ENCODE measurements at places on chromosomes 2 and 18.

DNA sequence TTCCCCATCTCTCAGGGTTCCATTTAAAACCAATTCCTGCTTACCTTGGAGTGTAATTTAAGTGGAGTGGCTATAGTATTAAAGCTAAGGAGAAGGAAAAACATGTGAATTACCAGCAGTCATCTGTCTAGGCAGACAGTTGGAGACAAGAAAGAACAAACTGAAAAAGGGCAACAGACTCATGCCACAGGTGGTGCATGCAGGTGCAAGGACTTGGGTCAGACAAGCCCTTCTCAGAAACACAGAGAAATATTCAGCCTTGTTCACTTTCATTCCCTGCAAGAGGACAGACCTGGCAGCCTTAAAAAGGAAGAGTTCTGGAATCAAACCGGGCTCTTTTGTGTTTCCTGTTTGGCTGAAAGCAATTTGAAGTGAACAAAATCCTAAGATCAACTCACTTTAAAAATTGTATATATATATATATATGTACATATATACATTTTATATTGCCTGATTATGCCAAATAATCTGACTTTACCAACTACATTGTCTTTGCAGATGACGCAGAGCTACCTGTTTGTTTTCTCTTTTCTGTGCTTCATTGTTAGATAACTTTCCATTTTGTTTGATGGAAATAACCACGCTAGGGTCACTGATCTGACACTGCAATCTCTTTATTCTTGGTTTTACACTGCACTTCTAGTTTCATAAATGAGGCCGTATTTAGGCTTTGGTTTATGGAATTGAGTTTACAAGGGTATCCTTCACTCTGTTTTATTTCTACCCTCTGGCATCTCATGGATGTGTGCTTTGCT lies 35.1 kb upstream of the VPS54 start:
- DNase-seq = no peak

DNA sequence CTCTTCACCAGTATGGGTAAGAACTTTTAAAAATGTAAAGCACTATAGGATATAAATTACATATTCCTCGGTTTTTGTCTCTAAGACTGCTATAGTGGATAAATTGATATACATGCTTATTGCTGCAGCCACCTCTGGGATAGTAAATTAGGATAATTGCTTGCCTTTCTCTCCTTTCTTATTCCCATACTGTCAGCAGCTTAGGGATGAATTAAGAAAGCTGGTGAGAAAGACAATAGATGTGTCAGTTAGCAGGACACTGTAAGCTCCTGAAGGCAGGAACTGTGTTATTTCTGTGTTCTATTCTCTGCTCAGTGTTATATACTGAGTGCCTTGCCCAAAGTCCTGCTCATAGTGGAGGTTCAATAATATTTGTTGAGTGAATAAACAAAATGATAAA lies 828.6 kb upstream of the ACVR2A start:
- DNase-seq = no peak

GRCh38 chr18:13221869-13222855 lies 3.6 kb downstream of the LDLRAD4 start:
- no peak for DNase-seq

GRCh38 chr2:122528061-122528460 lies 772.6 kb downstream of the TSN start:
- no peak for DNase-seq

DNA sequence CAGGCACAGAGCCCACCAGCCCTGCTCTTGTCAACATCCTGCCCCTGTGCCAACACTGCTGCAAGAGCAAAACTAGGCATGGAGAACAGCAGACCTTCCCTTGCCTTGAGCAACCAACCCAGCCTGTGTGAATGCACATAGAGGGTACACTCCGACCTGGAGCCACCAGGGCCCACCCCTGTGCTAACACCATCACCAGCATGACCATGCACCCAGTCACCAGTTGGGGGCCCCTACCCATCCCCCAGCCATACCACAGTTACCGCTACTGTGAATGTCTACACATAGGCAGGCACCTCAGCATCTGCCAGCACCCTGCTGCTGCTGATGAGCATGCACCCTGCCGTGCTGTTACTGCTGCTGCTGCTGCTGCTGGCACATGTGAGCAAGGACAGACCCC lies 301.9 kb upstream of the ST6GAL2 start:
- DNase-seq = no peak

DNA sequence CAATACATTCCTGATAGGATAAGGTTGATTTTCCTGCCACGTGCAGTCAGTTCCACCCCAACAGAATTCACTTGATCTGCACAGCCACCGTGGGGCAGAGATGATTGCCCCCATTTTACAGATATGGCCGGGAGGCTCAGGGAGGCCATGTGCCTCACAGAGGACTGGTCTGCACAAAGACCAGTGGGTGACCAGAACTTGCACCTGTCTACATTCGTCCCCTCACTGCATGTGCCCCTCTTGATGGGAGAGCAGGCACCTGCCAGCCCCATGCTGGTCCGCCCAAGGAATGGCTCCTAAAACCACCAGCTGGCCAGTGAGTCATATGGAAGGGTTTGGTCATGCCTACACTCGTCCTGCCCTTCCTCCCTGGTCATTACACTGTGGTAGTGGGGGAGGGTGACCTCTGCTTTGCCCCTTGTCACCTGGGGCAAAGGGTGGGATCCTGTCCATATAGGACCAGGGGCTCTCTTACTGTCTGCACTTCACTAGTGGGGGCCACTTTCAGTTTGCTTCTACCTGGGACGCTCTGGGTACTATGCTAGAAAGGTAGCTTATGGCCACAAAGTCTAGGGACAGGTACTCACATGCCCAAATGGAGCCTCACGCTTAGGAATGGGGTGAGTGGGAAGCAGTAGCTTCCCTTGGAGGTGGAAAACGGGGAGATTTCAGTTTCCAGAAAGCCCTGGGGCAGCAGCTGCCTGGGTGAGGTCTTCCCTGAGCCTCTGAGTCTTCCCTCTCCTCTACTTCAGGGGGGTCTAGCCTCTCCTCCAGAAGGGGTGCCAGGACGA lies 14.7 kb downstream of the RRM2 start:
- DNase-seq = no peak

DNA sequence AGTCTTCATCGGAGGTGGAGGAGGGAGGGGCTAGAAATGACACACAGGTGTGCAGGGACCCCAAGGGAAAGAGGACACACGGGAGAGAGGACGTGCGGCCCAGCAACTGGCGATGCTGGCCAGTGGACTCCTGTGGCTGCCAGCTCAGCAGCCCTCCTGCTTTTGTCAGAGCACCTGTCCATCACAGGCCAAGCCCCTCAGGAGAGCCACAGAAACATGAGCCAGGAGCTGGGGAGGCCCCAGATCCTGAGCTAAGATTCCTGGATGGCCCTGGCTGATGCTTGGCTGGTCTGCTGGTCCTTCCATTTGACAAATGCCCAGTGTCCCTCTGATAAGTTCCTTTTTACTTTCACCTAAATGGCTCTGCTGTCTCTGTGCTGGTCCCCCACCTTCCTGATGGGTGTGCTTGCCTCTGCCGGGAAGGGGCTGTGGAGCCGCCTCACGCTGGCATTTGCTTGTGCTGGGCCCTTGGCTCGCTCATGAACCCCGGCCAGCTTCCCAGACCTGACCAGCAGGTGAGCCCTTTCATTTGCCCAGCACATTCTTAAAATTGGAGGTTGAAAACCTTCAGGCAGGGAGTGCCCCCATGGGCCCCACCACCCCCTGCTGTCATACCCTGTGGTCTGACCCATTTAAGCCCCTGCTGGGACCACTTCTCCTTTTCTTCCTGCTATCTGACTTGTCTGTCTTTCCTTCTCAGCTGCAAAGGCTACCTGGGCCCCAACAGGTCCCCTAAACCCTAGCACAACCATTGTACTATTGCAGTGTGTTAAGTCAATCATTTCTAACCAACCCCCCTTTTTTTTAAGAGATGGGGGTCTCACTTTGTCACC lies 37.3 kb downstream of the CYP27C1 start:
- no peak for DNase-seq

DNA sequence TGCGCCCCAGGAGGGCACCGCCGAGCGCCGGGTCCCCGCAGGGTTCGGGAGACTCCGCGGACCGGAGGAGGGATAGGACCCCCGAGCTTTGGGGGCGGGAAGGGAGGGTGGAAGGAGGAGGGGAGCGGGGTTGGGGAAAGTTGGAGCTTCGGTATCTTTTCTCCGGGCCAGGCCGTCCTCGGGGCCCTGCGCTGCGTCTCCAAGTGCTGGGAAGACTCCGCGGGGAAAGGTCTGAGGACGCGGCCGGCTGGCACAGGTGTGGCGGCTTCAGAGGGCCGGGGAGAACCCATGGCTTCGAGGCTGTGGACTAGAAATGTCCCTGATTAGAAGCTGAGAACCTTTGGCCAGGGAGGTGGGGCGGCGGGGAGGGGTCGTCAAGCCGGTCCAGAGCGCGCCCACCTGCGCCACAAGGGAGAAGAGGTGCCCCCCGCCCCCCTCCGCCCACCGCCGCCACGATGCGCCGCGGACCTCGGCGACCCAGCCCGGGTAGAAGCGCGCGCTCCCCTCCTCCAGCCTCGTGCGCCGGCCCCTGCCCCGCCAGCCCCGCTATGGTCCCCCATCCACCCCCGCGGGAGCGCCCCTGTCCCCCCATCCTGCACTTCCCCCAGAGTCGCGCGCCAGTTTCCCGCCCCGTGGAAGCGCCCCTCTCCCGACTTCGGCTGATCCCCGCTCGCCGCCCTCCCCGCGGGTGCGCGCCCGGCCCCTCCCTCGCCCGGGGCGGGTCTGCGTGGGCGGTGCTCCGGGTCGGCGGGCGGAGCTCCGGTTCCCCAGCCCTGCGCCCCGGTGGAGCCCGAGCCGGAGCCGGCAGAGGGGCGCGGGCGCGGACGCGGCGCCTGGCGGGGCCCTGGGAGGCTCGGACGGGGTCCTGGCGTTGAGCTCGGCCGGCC lies at the start of gene SNTG2:
Gene SNTG2 (plus strand): TSS at position 770 of the 887 bp plus-strand sequence. CDS start 148 bp downstream, outside the sequence.
- DNase-seq = peak; percentile 32

All from stimulated activated CD8-positive, alpha-beta memory T cell treated with anti-CD3 and anti-CD28 coated beads, Interleukin-15, amount 100 ng/mL, for 1 hour (primary cell).